ENCODE measurements at places on chromosomes 16 and 17.
A peak's percentile ranks its signal among the peaks of the same experiment; 100 is the strongest.

DNA sequence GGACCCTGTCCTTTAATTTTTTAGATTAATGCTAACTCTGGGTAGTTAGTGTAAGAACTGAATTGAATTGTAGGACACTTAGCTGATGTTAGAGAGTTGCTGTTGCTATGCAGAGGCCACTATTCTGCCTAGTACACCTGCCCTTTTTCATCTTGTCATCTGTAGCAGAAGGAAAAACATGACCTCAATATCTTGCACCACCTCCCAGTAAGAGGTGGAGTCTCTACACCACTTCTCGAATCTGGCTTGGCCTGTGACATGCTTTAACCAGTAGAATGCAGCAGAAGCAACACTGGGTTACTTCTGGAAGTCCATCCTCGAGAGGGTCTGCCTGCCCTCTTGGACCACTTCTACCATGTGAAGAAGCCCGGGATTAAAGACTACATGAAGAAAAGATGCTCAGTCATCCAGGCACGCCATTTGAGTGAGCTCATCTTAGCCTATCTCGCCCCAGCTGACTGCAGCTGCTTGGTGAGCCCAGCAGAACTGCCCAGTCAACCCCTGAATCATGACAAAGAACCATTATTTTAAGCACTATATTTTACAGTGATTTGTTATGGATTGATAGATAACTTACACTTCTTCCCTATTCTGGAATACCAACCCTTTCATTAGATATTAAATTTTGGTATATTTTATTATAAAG, 153.5 kb downstream of the MYO1D start:
- DNase-seq = no peak

- no peak for DNase-seq
Measured at GRCh38 chr17:19805006-19805405, 56.9 kb upstream of the ALDH3A1 start.

DNA sequence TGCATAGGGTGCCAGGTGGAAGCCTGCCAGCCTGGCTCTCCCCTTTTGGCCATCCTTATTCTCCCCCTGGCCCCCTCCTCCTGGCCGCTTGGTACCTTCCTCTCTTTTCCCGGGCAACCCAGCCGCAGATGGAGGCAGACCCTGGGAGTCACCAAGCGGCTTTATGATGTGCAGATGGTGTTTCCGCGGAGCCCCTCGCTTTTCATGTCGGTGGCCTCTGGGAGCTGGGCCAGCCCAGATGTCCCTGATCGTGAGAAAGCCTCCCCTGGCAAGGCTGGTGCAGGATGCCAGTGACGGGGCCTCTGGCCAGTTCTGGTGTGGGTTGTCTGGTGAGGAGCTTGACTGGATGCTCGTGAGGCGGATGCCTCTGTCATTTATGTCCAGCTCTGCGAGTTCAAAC, 18.0 kb upstream of the BRD7 start:
- no peak for DNase-seq

- peak; percentile 45 for DNase-seq
Measured at GRCh38 chr17:59331929-59332748, 684 bp downstream of the YPEL2 start.

DNA sequence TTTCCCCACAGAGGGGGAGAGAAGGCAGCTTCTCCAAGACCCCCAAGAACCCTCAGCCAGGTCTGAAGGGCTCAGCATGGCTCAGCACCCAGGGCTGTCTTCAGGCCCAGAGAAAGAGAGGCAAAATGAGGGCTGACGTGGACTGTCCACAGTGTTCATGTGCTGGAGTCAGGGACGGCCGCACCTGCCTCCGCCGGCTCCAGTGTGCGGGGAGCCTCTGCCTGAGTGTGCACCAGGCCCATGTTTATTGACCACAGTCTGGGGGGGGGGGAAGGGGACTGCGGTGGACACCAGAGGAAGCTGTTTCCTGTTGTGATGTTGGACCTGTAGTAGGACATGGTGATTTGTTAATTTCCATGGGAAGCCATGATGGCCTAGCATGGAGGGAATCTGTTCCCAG, 6.9 kb downstream of the MRM1 start:
- DNase-seq = no peak

- DNase-seq = no peak
Measured at GRCh38 chr17:39244016-39244599, 18.4 kb upstream of the STAC2 start.

DNA sequence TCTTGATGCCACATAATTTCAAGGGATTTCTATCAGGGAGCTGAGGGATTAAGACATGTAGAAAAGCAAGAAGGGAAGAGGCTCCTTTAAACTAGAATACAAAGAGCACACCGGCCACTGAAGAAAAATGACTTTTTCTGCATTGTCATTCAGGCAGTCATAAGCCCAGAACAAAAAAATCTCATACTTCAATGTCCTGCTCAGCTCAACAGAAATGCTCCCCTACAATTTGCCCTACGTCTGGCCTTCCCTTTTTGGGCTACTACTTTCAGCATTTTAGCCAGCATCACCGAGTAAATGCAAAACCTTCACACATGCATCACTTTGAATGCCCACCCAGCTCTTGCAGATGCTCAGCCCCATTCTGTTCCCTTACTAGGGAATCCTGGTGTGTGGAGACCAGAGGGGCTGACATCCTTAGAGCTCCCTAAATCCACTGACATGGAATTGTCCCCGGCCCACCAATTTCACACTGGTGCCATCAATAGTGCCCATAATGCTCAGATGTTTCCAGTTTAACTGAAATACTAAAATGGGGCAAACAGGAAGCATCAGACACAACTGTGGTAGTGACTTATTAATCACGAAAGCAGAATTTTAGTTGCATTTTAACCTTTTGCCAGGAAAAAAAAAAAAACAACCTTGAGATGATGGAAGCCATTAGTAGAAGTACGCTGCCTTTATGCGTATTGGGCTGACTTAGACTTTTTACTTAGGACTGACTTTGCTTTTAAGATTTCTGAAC, 2.7 kb downstream of the MAP3K14 start:
- no peak for DNase-seq

GRCh38 chr17:81990836-81991683, 13.6 kb downstream of the ASPSCR1 start:
- DNase-seq = no peak

DNA sequence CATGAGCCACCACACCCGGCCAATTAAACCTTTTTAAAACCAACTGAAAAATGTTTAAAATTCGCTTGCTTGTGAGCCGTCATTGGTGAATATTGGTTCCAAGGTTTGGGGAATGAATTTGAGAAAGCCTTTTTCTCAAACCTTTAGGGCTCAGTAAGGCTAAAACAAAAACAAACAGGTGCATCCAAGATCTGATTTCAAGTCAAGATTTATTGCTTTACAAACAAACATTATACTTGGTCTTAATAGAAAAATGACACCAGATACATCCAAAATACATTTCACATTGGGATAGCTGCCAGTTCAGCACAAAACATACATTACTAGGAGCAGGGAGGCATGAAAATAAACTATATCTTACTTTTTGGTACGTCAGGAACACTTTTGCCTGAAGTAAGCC, 5.4 kb downstream of the C17orf58 start:
- DNase-seq = no peak

DNA sequence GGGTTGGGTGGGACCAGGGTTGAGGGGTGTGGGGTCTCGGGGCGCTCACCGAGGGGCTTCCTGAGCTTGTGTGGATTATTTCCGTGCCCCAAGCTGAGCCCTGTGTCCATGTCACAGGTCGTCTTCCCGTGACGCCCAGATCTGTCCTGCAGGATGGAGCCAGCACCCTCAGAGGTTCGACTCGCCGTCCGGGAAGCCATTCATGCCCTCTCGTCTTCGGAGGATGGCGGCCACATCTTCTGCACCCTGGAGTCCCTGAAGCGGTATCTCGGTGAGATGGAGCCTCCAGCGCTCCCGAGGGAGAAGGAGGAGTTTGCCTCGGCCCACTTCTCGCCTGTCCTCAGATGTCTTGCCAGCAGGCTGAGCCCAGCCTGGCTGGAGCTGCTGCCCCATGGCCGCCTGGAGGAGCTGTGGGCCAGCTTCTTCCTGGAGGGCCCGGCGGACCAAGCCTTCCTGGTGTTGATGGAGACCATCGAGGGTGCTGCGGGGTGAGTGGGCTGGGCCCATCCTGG, 1.0 kb downstream of the TELO2 start:
- peak; percentile 62 for DNase-seq

- DNase-seq = peak; percentile 80
Measured at GRCh38 chr17:38676706-38677504, 2.1 kb upstream of the EPOP start.

- DNase-seq = no peak
Measured at GRCh38 chr17:12600349-12600748, 65.3 kb upstream of the MYOCD start.

GRCh38 chr16:75535901-75536300, at the start of gene CHST5:
Gene CHST5 (minus strand): TSS chr16:75536108. CDS start chr16:75530384, 5,724 bp downstream.
- DNase-seq = no peak

- DNase-seq = no peak
Measured at GRCh38 chr17:56679115-56679776, 85.7 kb downstream of the NOG start.

GRCh38 chr16:22945361-22945760, 131.4 kb downstream of the HS3ST2 start:
- peak; percentile 43 for DNase-seq

- DNase-seq = no peak
Measured at GRCh38 chr16:23320693-23321092, 18.6 kb downstream of the SCNN1B start.

DNA sequence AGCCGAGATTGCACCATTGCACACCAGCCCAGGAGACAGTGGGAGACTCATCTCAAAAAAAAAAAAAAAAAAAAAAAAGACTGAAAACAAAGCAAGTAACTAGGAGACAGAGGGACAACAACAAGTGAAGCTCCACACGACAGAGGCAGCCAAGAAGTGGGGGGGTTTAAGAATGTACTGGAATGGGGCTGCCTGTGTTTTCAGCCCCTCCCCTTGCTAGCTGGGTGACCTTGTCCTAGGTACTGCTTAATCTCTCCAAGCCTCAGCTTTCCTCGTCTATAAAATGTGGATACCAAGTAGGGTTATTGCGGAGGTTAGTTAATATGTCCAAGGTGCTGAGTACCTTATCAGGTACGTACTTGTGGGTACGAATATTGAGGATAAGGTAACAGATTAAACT, 163.8 kb upstream of the CACNG5 start:
- DNase-seq = no peak

DNA sequence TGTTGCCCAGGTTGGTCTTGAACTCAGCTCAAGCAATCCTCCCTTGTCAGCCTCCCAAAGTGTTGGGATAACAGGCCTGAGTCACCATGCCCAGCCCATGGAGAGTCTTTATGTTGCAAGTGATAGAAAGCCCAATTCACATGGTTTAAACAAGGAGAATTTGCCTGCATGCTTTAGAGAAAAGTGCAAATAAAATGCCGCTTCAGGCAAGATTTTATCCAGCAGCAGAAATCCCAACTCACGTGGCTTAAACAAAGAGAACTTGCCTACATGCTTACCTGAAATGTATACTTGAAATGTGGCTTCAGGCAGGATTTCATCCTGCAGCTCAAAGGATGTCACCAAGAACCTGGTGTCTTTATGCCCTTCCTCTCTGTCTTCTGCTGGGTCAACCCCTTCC, 28.8 kb upstream of the XYLT2 start:
- DNase-seq = no peak

- DNase-seq = no peak
Measured at GRCh38 chr17:55299162-55299838, 34.5 kb downstream of the HLF start.

- peak; percentile 73 for DNase-seq
Measured at GRCh38 chr17:82241183-82241925, 12.5 kb downstream of the SLC16A3 start.

DNA sequence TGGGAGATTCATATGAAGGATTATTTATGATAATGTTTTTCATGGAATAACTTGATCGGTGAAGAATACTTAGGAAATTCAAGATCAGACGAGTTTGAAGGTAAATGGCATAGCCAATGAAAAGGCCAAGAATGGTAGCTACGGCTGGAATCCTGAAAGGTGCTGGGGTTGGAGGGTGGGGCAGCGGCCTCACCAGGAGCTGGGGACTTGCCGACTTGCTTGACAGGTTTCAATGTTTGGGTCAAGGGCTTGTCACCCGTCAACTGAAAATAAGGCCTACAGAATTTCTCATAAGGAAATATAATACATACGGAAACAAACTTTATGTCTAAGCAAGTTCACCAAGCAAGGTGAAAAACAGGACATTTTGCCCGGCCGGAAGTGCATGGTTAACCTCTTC, 9.9 kb downstream of the CRYM start:
- DNase-seq = no peak

DNA sequence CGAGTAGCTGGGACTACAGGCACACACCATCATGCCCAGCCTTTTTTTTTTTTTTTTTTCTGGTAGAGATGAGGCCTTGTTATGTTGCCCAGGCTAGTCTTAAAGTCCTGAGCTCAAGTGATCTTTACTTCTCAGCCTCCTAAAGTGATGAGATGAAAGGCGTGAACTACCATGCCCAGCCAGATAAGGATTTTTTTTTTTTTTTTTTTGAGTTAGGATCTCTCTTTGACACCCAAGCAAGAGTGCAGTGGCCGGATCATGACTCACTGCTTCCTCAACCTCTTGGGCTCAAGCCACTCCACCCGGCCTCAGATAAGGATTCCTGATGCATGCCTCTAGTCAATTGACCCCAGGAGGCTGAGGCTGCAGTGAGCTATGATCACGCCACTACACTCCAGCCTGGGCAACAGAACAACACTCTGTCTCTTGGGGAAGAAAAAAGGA, 11.2 kb upstream of the PLEKHG4 start:
- no peak for DNase-seq

GRCh38 chr16:59878999-59879398, 1144.9 kb upstream of the GOT2 start:
- DNase-seq = no peak

GRCh38 chr17:76869496-76870376, 1.5 kb downstream of the MGAT5B start:
- DNase-seq = no peak

DNA sequence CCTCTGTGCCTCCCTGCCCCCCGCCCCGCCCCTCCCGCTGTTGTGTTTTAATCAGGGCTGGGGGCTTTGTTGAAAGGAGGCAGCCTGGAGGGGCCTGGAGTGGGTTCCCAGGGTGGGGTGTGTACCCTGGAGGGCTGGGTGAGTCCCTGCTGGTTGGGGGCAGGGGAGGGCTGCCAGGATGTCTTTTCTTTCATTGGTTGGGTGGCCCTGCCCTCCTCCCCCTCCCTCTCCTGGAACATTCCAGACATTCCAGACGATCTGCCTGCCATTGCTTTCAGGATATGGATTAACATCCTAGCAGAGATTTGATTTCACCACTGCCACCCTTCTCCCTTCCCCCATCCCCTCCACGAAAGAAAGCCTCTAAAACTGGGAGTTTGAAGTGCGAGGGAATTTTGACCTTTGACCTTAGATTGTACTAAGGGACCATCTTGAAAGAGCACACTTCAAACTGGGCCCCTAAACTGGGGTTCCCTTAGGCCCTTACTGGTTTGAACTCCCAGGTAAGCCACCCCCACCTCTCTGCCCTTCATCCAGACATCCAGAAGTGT, 25.3 kb downstream of the IGF2BP1 start:
- DNase-seq = no peak

GRCh38 chr17:10460062-10460461, 9.3 kb downstream of the MYH4 start:
- DNase-seq = no peak

DNA sequence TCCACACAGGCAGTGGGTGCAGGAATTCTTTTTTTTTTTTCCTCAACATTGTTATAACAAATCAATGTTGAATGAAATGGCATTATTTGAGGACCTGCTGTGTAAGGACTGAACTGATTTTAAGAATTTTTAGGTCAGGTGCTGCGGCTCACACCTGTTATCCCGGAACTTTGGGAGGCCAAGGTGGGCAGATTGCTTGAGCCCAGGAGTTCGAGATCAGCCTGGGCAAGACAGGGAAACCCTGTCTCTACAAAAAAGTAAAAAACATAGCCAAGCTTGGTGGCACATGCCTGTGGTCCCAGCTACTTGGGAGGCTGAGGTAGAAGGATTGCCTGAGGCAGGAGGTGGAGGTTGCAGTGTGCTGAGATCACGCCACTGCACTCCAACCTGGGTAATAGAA, 12.4 kb downstream of the MPRIP start:
- no peak for DNase-seq

Measured in uterus (tissue), 4 donors.